ENCODE measurements at places on chromosomes 1 and 21.

- no peak for DNase-seq
These were observed 153.4 kb downstream of the ETS2 start for GRCh38 chr21:38958940-38959691.

GRCh38 chr1:26690576-26691031, 5.2 kb upstream of the ARID1A start:
- no peak for DNase-seq

- DNase-seq: no peak
These were observed 323.3 kb upstream of the LYPLAL1 start for GRCh38 chr1:218850367-218850766.

DNA sequence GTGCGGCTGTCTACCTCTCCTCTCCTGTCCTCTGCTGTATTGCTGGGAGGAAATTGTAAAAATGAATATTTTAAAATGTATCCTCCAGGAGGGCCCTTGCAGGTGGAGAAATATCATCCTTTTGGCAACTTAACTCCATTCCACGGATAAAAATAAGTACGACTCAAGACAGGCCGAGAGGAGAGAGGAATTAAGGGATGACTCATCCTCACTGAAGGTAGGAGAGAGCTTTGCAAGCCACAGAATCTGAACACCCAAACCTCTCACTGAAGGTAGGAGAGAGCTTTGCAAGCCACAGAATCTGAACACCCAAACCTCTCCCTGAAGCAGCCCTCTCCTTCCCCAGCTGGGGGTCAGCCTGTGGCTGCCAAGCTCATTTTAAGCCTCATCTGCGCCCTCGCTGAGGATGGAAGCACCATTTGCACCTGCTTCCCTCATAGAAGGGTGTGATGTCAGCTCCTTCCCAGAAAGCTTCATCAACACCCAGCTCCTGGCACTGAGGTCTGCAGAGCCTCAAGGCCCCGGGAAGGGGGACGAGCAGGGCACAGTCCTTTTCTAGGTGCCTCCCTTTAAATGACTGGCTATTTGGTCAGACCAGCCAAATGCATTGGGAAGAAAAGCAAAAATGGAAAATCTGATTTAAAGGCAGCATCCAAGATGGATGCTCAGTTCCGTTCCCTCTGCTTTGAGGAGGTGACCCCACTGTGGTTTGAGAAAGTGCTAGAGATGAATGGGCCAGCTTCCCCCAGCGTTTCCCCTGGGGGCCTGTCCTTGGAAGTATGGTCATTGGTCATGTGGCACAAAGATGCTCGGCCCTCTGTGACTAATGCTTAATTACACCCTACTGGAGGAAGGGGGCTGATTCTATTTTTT, 12.9 kb upstream of the SELENON start:
- DNase-seq: no peak
